Posterior cingulate gyrus (tissue), 11 donors: ENCODE measurements at places on chromosomes 5 and 9.

GRCh38 chr5:54936201-54936600, 49.2 kb downstream of the ESM1 start:
- no peak for DNase-seq

DNA sequence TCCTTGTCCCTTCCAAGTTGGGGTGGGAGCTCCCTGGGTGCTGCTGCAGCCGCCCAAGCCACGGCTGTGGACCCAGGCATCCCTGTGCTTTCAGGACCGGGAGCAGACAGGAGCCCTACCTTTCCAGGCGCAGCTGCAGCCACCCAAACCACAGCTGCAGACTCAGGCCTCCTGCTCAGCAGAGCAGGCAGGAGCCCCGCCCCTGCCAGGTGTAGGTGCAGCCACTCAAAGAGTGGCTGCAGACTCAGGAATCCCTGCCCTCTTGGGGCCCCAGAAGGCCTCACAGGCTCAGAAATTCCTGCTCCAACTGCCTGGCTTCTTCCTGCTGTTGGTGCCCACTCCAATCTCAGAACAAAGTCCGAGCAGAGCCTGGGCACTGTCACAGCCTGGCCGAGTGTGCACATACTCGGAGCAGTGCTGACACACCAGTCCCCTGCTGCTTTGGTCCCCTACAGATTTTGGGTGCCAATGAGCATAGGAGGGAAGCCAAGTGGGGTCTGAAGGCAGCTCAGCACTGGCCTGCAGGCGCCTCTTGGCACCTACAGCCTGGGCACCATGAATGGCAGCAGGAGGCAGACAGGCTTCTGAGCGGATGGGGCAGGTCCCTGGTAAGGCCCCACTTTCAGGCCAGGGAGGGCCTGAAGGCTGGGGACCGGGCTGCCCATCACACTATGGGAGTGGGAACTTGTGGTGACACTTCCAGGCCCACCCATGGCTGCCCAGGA, 6.0 kb upstream of the TESK1 start:
- DNase-seq = no peak

DNA sequence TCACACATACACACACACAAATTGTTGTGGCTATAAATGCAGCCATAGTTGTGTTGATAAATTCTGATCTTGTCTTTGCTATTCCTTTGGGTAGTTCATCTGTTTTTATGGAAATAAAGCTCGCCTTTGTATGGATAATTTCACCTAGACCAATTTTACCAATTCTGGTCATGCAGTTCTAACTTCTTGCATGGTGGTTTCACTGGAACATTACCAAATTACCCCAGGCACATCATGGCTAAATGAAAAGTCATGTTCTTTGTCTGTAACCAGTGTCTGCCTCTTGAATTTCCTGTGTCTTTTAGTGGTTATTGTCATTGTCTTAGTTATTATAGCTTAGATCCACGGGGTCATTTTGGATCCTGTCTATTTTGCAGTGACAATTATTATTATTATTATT, 50.3 kb upstream of the TMC1 start:
- DNase-seq = no peak

DNA sequence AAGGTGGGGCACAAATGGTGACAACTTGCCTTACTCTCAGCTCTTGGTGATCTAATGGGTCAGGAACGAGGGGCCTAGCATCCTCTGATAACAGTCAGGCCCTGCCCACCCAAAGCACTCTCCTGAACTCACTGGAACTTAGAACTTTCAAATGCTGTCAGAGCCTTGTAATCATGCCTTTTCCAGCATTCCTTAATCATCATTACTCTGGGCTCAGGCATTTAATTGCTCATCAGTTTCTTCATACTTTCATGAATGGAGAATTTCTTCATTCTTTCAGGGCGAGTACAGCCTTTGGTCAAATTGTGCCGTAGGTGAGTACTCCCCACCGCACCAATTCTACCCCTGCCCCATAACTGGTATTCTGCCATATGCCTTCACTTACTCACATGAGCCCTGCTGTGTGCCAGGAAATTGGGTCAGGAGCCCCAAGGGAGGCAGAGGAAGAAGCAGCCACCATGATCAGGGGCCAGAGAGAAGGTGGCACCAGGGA, 30.2 kb upstream of the DUSP1 start:
- DNase-seq = no peak

DNA sequence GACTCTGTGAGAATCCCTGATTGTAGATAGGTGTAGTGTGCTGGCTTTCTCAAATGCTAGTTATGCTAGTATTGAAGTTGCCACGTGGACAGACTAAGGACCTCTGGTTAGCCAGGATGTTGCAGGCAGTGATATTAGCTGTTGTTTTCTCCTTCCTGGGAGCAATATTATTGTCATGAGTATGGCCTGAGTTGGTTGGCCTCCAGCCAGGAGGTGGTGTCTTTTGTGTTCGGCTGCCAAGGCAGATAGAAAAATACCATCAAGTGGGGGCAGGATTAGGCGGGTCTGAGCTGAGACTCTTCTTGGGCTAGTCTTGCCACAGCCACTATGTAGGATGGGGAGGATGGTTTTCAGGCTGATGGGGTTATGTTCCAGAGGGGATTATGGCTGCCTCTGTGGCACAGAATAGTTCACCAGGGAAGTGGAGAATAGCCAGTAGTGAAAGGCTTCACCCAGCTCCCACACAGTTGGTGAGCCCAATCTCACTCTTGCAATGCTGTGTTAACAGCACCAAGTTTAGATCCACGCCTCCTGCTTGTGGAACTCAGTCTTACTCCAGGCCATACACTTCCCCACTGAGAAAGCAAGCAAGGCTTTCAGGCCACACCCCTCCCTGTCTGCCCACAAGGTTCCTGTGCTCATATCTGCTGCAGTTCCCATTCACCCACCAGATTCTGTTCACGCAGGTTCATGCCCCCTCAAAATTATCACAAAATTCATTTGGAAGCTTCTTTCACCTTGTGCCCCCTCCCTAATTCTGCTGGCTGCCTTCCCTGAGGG, 31.2 kb downstream of the GHR start:
- DNase-seq = no peak

DNA sequence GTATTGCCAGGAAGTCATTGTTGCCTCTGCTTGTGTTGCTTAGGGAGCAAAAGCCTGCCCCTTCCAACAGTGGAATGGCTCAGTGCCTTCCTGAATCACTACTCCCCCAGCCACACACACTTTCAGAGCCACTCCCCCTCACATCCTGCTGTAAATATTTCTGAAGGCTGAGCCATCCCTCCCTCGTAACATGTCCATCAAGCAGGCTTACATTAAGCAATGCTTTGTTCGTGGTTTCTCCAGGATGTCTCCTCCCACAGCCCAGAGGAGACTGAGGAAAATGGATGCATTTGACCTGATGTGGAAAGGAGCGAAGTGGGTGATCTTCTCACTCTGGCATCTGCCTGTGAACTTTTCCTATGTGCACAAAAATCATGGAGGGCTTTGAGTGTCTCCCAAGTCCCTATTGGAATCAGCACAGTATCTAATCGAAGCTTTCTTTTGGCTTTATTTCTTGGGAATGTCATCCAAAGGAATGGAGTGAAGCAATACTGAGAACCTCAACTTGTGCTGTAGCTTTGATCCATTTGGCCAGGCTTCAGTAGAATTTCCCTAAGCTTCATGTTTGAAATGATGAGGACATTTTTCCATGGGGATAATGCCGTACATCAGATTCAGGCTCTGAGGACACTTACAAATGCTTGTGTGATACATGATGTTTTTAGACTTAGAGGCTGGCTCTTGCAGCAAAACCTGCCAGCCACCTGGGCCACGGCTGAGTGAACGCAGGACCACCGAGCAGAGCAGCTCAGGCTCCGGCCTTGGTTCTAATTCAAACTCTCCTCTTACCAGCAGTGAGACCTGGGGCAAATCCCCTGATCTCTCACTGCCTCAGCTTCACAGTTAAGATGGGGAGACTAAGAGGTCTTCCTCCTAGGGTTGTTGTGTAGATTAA, 389.1 kb downstream of the ENC1 start:
- no peak for DNase-seq

GRCh38 chr9:109779711-109780452, at the start of gene PALM2AKAP2:
Gene PALM2AKAP2, plus strand, starts transcription at chr9:109780198. Its CDS starts 291 bp downstream, at chr9:109780489.
- peak; percentile 42 for DNase-seq

DNA sequence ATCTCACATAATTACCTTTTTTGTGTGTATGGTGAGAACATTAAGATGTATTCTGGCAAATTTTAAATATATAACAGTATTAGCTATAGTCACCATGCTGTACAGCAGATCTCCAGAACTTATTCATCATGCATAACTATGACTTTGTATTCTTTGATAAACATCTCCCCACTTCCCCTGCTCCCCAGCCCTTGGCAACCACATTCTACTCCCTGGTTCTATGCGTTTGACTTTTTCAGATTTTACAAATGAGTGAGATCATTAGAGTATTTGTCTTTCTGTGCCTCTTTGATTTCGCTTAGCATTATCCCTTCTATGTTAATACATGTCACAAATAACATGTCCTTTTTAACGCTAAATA, 49.4 kb downstream of the SMC2 start:
- DNase-seq = no peak

DNA sequence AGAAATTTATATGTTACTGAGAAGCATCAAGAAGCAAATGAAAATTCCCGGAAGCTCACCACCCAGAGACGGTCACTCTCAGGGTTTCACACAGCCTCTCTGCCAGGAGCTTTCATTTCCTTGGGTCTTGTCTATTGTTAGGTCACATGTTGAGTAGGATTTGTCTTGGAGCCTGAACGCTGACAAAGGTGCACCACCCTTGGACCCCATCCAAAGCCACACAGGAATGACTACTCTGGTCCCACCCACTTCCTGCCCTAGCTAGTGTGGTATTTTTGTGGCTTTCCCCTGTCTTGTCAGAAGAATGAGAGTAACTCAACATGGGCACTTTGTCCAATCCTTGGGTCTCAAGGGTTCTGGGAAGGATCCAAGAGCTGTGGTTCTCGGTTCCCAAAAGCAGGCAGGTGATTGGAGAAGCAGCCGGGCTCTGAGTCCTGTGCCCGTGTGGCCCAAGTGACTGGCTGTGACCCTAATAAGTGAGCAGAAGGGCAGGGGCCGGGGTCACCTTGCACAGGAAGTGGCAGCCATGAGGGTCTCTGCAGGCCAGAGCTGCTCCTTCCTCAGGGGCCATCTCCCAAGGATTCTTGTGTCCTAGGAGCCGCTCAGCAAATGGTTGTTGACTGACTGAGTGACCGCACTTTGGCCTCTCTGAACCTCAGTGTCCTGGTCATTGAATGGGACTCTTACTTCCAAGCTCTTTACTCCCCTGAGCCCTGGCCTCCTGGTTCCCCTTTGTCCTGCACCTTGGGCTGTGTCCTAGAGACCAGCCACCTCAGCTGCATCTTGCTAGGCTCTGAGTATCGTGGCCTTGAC, 6.9 kb downstream of the FGD3 start:
- DNase-seq = no peak

DNA sequence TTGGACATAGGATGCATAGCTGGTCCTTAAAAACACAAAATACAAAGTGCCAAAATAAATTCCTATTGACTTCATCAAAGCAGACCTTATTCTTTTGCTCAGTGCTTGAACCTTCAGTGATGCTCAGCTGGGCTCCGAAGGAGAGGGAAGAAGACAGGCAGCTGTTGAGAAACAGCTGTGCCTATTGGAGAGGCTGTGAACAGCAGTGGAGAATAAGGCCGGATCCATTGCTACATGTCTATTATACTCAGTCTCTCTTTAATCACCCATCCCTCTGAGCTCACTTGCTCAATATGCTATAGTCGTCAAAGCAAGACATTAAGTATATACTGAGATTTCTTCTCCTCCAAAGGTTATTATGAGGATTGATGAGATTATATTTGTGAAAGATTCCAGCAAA, 174.4 kb downstream of the CHSY3 start:
- DNase-seq = no peak

DNA sequence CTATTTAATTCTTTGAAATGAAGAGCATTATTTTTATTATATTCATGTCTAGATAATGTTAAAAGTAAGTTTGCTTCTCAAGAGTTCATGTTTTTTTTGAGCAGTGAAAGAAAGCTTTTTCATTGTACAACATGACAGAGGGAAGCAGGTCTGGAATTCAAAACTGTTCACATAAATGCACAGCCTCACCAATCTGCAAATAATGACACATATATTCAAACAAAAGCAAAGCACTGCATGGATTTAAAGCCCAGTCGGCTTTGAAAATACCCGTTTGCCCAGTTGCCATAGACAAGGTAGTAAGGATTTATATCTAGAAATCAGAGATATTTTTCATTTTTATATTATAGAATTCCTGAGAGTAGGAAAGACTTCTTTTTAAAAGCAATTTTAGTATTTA, 201.8 kb downstream of the CD180 start:
- DNase-seq = no peak

DNA sequence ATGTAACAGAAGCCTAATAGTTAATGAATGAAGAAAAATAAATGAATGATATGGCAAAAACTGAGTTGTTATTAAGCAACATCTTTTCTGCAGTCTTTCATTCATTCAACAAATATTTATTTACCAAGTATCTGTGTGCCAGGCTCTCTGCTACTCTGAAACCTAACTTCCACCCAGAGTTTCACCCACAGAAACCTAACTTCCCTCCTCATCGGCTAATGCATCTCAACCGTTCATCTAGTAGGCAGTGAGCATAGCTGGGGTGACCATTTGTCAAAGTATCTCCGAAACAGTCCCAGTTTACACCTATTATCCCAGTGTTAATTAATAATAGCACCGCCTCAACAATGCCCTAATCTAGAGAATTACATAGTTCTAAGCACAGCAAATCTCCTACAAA, 1.5 kb downstream of the TTC39B start:
- DNase-seq = no peak

DNA sequence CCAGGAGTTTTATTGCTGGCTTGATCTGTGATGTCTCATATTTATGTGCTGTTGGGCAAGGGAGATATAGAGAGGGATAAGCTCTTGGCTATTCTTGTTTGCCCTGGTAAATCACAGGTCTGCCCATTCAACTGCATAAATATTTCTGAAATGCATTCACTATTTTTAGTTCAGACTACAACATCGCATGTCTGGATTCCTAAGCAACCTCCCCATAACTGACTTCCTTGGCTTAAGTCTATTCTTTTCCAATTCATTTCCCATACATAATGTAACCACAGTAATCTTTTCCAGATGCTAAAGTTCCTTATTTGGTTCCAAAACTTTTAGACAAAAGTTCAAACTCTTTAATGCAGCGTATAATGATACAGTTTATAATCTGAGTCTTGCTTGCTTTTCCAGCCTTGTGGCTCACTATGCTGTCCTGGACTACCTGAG, 321.4 kb upstream of the ACTBL2 start:
- DNase-seq = no peak

DNA sequence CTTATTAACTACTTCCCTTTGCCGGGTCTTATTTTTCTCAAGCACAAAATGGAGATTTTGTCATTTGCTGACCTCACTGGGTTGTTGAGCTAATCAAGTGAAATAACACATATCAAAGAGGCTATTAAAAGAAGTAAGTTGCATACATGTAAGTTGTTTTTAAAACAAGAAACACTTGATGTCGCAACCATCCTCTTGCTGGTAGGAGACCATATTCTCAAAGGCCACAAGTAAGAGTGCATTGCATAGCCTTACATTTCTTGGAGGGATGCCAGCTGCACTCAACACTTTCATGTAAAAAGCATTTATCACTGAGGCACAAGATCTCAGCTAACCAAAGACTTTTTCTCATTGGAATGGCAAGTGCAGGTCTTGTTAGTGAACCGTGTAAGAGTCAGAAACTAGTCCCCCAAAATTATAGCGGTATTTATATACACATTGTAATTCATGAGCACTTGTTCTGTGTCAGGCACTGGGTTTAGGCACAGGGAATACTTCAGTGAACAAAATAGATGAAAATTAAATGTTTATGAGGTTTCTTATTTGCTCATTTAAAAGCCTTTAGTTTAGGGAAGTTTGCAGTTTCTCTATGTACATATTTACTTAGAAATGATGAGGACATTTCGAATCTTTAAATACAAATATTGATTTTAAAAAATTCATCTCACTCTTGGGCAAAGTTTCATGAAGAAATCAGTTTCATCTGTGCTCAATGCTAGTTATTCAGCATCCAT, 72.0 kb downstream of the ZFAND5 start:
- no peak for DNase-seq

- DNase-seq = no peak
Observed at GRCh38 chr5:149289301-149289700, 17.6 kb downstream of the AFAP1L1 start.
